ENCODE measurements at places on chromosomes 2 and 18.

GRCh38 chr2:222521099-222521498 lies 96.8 kb downstream of the SGPP2 start:
- ATAC-seq, result no peak

DNA sequence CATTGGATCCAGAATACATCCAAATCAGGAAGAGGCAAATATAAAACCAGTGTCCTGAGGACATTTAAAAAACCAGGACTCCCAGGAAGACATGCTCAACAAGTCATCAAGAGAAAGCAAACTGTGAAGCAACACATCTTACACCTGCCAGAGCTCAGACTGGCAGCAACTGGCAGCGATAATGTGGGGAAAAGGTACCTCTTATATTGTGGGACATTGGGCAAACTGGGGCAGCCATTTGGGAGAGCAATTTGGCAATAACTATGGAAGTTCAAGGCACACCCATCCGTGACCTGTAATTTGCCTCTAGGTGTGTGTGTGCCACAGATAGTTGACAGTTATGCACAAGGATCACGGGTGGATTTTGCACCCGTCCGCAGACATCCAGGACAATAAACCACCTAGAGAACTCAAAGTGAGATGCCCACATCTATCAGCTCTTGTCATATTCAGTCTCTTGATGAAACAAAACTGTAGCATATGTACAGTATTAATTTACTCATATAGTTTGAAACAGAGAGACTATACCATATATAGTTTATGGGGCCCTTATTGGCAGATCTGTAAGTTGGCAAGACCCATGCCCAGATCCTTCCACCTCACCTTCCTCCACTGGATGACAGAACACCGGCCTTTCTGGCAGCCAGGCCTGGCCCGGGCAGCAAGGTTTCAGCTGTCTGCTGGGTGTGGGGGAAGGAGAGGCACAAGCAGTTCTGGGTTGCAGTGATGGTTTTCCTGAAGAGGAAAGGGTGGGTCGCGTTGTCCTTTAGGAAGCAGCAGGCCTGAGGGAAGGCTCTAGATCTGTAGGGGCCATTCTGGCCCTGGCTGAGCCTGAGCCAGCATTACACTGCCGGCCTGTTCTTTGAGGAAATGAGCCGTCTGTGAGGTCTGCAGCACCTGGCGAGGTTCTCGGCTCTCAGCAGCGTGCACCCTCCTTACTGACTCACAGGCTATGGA lies 18.8 kb downstream of the HJURP start:
- ATAC-seq, result no peak

DNA sequence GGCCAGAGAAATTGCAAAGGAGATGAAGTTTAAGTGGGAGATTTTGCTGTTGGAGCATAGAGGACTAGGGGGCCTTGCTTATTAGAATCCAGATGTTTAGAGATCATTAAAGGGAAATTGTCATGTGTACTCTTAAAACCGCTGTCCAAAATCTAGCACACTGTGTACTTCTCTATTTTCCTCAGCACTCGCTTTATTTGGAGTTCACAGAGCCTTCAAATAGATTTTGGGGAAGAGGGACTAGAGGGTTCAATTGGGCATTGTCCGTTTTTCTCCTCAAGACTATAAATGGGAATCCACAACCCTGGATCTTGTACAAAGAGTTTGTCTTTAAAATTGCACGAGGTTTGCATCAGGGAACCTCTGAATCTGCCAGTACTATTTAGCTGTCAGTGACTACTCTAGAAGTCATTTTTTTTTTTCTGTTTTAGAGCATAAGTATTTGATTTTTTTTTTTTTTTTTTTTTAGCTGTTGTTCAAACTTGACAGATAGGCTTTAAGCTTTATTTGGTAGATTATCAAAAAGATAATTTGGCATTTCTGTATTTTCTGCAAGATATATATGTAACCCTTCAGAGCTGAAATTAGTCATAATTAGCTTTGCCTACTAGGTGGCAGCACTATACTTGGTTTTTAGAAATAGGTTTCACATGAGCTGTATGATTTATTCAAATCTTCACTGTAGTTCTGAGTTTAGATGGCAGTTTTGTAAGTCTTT lies 14.2 kb downstream of the PMS1 start:
- no peak for ATAC-seq

DNA sequence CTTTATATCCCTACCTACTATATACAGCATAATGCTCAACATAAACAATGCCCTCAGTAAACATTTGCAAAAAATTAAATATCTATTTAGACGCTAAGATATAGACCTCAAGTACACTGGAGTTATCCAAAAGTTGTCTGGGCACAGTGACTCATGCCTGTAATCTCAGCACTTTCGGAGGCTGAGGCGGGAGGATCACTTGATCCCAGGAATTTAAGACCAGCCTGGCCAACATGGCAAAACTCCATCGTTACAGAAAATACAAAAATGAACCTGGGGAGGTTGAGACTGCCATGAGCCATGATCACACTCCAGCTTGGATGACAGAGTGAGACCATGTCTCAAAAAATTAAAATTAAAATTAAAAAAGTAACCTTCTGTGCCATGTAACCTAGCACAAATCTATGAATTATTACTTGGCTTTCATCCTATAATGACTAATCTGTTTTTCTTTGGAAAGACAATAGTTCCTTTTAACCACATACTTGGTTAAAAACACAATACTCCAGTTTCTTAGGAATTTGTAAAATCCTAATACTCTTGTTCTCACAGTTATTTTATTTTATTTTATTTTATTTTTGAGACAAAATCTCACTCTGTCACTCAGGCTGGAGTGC lies 6.7 kb upstream of the TNFAIP6 start:
- ATAC-seq, result no peak

DNA sequence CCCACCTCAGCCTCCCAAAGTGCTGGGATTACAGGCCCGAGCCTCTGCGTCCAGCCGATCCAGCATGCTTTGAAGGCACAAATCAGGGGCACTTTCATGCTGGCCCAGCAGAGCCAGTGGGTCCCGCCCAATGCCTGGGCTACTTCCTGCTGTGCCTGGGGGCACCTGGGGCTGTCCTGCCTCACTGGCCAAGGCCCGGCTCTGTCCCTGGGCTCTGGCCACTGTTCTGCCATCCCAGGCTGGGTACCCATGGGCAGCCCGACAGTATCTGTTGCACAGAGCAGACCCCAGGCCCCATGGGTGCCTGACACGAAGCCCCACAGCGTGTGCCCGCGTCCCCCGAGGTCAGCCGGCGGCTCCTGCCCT lies 6.8 kb upstream of the GAL3ST2 start:
- ATAC-seq, result no peak

DNA sequence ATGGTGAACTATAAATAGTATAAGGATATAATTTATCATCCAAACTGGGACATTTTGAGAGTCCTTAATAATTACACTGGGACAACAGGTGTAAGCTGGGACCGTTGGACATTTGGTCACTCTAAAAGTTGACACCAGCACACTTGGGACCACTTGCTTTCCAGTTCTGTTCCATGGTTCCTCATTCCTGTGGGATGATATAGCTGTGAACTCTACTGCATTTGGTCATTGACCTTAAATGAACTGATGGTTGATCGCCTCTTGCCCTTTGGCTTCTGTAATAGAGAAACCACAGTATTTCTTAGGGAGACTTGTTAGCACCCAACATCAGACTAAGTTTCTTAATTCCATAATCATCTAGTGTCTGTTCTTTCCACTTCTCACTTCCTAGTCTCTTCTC lies 46.7 kb downstream of the EML6 start:
- ATAC-seq, result no peak

DNA sequence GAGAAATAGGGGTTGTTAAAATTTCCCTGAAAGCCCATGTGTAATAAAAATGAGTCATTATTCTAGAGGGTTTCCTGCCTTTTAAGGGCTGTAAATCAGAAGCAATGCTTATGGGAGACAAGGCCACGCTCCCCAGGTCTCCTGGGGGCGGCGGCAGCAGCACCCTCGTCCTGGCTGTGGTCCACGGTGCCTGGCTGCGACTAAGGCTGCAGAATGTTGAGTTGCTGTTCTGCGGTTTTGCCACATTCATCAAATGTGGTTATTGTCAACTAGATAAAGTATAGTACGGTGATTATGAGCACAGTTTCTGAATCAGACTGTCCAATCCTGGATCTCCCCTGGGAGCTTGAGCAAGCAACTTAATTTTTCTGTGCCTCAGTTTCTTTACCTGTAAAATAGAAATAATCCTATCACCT lies 11.9 kb upstream of the AGFG1 start:
- ATAC-seq, result no peak

DNA sequence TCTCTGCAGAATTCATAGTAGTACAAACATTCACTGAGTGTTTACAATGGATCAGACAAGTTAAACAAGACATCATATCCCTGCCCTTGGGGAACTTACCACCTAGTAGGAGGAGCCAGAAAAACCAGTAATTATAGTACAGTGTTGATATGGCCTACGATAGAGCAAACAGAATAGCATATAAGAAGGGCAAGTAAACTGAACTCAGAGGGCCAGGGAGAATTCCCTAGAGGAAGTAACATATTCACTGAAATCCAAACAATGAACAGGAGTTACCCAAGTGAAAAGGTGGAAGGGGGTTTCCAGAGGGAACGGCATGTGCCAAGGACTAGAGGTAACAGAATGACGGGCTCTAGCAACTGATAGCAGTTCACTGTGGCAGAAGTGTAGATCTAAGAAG lies 34.1 kb downstream of the NHEJ1 start:
- no peak for ATAC-seq

DNA sequence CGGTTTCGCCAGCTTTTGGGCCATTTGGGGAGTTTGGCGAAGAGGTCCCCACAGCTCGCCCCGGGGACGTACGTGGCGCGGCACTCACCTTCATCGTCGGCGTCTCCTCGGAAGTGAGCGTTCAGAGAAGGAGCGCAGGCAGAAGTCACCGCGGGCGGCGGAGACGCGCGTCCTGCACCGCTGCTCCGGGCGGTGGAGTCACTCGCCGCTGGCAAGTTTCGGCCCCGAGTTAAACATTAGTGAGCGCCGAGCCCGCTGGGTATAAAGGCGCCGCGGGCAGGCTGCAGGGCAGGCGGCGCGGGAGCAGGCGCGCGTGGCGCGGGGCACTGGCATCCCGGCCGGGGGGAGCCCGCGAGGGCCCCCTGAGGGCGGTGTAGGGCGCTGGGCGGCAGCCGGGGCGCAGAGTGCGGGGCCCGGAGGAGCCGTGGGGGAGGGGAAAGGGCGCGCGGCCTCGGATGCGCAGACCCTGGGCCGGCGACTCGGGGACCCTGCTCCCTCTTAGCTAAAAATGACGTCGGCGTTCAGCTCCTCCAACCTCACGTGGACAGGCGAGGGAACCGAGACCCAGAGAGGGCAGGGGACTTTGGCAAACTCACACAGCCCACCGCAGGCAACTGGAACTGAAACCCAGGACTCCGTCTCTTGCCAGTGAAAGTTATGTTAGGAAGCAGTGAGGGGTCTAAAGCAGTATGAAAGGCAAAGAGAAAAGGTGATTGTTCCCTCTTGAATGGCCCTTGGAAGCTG lies at the start of gene DPP4:
Gene DPP4 (minus strand): TSS at position 328 of the 744 bp plus-strand sequence. CDS start 234 bp downstream, at position 94.
- peak; percentile 70 for ATAC-seq

DNA sequence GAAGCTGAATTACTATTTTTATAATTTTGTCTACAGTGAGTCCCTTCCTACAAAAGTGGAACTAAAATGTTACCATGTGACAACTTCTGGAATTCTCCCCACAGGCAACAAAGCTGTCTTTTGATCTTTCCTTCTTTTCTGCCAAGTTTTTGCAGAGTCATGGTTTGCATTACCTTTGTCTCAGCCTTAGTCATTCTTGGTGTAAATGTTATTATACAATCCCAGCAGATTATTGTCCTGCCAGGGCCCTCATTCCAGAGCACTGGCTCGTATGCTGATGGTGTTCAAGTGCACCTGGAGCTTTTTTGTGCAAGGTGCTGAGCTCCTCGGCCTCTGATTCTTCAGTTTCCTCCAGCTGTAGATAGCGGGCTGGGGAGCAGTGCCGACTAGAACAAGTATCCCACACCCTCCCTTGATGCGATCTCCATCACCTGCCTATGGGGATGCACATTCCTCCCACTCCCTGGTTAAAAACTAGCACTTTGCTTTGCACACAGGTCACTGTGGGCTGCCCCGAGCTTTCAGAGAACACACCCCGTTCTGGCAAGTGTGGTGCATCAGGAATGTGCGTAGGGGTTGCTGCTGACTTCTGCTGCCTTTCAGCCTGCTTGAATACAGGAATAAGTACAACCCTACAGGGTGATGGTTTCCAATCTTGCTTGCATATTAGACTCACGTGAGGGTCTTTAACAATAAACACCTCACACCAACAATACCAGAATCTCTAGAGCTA lies 263.6 kb downstream of the RNF144A start:
- peak; percentile 50 for ATAC-seq

- ATAC-seq, result no peak
These were observed 73.3 kb upstream of the OTOS start for GRCh38 chr2:240213476-240214421.

DNA sequence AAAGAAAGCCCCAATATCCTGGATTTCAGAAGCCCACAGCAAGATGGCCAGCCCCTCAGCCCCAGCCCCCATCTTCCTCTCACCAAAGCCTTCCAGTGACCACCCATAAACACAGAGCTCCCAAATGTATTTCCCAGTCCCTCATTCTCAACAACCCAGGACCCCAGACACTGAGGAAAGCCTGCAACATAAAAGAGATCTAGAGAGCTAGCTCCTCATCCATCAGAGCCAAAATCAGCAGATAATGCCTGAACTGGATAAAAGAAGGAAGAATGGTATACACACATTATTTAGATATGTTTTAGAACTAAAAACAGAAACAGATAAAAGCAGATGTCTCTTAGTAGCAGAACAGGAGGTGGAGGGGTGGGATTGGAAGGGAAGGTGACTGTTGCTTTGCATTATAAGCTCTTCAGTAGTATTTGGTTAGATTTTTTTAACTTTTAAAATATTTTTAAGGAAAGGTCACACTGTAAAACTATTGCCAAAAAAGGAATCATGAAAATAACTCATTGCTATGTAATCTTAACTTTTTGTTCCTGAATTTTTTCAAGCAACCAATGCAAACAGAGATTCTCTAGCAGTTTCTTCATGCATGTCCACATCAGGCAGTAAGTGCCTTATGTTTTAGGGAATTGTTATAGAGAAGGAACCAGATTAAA lies 144.2 kb upstream of the PKDCC start:
- no peak for ATAC-seq

- no peak for ATAC-seq
These were observed 90.0 kb upstream of the GULP1 start for GRCh38 chr2:188201639-188202038.

- ATAC-seq, result no peak
These were observed 15.6 kb upstream of the LAMA1 start for GRCh38 chr18:7133181-7133580.

DNA sequence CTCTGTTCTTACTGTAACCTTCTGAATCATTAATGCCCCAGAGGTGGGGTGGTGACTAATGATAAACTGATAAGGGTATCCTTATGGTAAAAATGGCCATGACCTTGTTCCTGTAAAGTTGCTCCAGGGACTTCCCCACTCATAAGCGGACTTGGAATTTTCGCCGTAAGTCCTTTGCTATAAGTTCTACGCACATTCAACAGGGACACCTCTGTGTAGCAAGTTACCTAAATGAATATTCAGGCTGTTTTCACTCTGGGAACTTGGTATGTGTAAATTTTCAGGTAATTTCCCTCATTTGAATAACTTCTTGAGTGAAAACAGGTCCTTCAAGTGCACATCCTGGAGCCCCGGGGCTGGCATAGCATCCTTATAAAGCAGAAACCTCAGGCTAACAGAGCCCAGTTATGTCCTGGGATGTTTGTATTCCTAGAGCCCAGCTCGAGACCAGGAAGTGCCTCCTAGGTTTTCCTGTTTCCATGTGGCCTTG lies 9.4 kb upstream of the AGFG1 start:
- ATAC-seq, result peak; percentile 24
